Dorsolateral prefrontal cortex (tissue), 122 donors: ENCODE measurements at places on chromosomes 11 and 22. TPM values are rescaled to one million over a fixed set of nuclear protein-coding genes. Genes with fewer than 3 reads are reported as not detected.

- DNase-seq, result no peak
Measured at GRCh38 chr11:75586395-75586794, 24.3 kb downstream of the SERPINH1 start.

GRCh38 chr22:43886231-43886630, 5.6 kb downstream of the PNPLA5 start:
- peak; percentile 15 for DNase-seq

DNA sequence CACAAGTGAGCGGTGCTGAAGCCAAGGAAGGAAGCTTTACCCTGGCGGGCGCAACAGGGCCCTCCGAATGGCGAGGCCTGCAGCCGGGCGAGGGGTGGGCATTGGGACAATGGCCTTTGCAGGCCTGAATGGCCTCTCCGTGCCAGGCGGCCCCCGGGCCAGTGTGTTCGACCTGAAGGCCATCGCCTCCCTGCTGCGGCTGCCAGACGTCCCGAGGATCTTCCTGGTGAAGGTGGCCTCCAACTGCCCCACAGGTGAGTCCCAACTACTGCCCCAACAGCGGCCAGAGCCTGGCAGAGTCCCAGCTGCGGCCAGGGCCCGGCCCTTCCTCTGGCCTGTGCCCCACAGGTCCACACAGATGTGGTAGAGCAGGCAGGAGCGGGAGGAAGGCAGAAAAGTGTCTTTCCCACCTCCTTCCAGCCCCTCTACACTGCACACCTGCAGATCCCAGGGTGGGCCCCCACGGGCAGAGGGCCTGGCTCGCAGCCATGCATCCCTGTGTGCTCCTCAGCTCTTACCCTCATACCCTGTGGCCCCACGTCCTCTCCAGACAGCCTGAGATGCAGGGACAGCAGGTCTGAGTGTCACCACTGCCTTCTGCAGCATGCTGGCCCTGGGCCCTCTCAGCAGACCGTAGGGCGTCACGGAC, 11.3 kb downstream of the PHLDA2 start:
- DNase-seq, result no peak

- DNase-seq, result peak; percentile 42
Measured at GRCh38 chr11:110463153-110463552, 33.4 kb downstream of the FDX1 start.

GRCh38 chr11:116488836-116489389, 283.9 kb downstream of the BUD13 start:
- no peak for DNase-seq

DNA sequence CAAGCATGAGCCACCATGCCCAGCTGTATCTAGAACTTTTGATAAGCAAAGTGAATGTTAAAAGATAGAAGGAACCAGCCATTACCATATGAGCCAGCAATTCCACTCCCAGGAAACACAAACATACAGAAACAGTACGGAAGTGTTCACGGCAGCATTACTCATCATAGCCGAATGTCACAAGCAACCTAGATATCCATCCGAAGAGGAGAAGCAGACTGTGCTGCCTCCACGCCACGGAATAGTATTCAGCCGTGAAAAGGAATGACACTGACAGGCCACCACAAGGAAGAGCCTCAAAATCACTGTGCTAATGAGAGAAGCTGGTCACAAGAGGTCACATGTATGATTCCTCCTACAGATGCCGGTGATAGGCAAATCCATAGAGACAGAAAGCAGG, 17.6 kb upstream of the MGAT3 start:
- DNase-seq, result no peak

- DNase-seq, result no peak
Measured at GRCh38 chr11:98234698-98235097, 786.1 kb upstream of the CNTN5 start.

SCGB1D2 gene
- total RNA-seq, result 1.8 TPM

SPTBN2 gene
- 285 TPM for total RNA-seq

C11orf65 gene
- total RNA-seq, result 1.1 TPM

DCHS1 gene
- total RNA-seq, result 9.1 TPM
